T-helper 17 cell (primary cell): ENCODE measurements at places on chromosomes 6 and 20.

GRCh38 chr20:43198607-43199006, 8.9 kb upstream of the PTPRT start:
- H3K36me3 ChIP-seq: no peaks in the 10 kb centered on the region
- no peak overlapping the region for H3K27ac ChIP-seq
- H3K4me1 ChIP-seq: no peaks in the 10 kb centered on the region
- peaks cover 33% of the 10 kb centered on the region for H3K27me3 ChIP-seq
- DNase-seq: no peak

GRCh38 chr6:27847706-27848105, 64.5 kb downstream of the OR2B2 start:
- peaks cover 10% of the 10 kb centered on the region for H3K27me3 ChIP-seq
- DNase-seq: no peak
- no peak overlapping the region for H3K4me3 ChIP-seq
- H3K36me3 ChIP-seq: no peaks in the 10 kb centered on the region

GRCh38 chr6:169789944-169790927, 38.8 kb downstream of the ERMARD start:
- peak overlapping the region; percentile 89 for H3K4me3 ChIP-seq
- H3K27ac ChIP-seq: peak overlapping the region; percentile 21
- DNase-seq: peak; percentile 61

GRCh38 chr20:21047981-21048380, 58.2 kb downstream of the LINC00237 start:
- peaks cover 73% of the 10 kb centered on the region for H3K27me3 ChIP-seq
- H3K4me3 ChIP-seq: no peak overlapping the region
- H3K27ac ChIP-seq: no peak overlapping the region
- H3K36me3 ChIP-seq: peaks cover 2% of the 10 kb centered on the region
- no peaks in the 10 kb centered on the region for H3K4me1 ChIP-seq
